ENCODE measurements at places on chromosomes 12 and 14. TPM values are rescaled to one million over a fixed set of nuclear protein-coding genes. Genes with fewer than 3 reads are reported as not detected.

GPR162 gene
- polyA plus RNA-seq: 0.14 TPM

GZMH gene
- not detected for polyA plus RNA-seq

GALNT9 gene
- polyA plus RNA-seq: 0.33 TPM

SERPINA3 gene
- 0.75 TPM for polyA plus RNA-seq

ANKS1B gene
- not detected for polyA plus RNA-seq

TUBA1A gene
- polyA plus RNA-seq: 467 TPM

ANO2 gene
- not detected for polyA plus RNA-seq

C14orf39 gene
- polyA plus RNA-seq: not detected

BBOF1 gene
- polyA plus RNA-seq: 5.4 TPM

Data from GM23248 (cell line).